ENCODE measurements at places on chromosomes 4 and X.
A peak's percentile ranks its signal among the peaks of the same experiment; 100 is the strongest.

DNA sequence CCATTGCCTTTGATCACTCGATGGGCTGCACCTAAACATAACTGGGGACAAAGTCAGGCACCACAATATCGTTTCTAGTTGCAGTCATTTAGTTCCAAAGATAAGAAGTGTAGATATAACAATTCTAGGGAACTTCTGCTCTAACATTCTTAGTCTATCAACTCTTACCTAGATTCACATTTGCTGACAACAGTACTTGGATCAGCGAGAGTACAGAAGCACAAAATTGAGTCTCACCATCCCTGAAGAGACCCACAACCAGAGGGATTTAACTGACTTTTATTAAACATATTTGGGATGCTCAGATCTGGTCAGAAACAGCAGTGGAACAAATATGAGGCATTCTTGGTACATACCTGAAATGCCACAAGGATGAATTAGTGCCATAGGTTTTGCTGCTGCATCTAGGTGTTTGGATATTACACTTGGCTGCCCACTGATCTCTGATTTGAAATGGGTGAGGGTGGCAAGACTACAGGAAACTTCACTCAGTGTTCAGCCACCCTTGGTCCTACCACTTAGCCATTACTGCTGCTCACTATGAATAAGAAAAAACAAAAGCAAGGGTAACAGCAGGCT is 28.9 kb upstream of the HUWE1 start:
- DNase-seq = no peak

GRCh38 chr4:131388277-131388676 is 1760.8 kb upstream of the PCDH10 start:
- DNase-seq = no peak

- peak; percentile 40 for DNase-seq
Measured at GRCh38 chrX:150361777-150362351, 1.3 kb upstream of the MAMLD1 start.

- DNase-seq = no peak
Measured at GRCh38 chrX:80432441-80432840, 12.2 kb downstream of the TENT5D start.

DNA sequence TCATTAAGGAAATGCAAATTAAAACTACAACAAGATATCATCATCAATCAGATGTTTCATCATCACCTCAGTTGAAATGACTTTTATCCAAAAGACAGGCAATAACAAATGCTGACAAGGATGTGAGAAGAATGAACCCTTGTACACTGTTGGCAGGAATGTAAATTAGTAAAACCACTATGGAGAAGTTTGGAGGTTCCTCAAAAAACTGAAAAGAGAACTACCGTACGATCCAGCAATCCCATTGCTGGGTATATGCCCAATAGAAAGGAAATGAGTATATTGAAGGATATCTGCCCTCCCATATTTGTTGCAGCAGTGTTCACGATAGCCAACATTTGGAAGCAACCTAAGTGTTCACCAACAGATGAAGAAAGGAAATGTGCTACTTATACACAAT is 50.6 kb upstream of the STARD8 start:
- DNase-seq = no peak

DNA sequence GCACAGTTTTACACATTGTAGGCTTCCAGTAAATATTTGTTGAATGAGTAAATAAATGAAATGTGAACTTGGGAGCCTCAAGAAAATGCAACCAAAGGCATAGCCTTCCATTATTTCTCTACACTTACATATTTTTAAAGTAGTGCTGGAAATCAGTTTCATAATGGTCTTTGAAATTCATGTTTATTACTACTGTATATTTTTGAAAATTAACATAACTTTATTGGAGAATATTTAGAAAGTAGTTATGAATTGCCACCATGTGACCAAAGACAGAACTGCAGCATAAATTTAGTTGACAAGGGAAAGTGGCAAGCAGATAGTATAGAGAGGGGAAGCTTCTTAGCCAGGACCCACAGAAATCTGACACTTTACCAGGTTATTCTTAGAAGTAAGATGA is 6.4 kb downstream of the TCEAL8 start:
- peak; percentile 28 for DNase-seq

DNA sequence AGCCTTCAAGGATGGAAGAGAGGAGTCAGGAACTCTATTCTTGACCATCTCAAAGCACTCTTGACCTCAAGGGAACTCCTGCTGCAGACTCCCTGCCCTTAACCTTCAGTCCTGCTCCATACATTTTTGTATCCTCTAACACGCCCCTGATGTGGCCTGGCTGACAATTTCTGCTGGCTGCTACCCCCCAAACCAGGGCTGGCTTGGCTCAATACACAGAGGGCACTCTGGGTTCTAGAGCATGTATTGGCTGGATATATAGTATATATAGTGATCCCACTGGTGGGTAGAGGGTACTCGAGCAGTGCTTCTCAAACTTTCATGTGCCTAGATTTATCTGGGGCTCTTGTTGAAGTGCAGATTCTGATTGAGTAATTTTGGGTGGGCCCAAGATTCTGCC is 101.9 kb downstream of the SMIM20 start:
- DNase-seq = no peak

GRCh38 chr4:188683571-188683970 is 544.3 kb downstream of the TRIML1 start:
- DNase-seq = no peak

DNA sequence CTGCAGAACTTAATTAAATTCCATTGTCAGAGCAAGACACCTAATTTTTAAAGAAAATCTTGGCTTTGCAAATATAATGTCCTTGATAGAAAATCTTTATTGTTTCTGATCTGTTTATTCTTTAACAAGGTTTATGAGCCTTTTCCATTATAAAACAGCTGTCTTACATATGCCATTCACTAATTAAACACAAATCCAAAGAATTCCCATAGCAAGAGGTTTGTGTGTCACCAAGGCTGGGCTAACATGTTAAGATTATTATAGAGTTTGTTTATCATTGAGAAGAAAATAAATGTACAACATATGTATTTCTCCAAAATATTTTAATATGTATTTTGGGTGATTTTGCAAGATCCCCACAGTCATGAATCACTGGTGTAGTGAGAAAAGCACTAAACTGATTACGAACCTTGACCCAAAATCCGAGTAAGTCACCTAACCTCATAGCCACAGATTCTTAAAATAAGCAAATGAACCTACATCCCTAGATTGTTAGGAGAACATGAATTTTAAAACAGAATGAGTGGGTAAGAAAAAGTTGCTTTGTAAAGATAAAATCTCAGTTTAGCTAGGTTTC is 694.8 kb upstream of the INTU start:
- DNase-seq = no peak

DNA sequence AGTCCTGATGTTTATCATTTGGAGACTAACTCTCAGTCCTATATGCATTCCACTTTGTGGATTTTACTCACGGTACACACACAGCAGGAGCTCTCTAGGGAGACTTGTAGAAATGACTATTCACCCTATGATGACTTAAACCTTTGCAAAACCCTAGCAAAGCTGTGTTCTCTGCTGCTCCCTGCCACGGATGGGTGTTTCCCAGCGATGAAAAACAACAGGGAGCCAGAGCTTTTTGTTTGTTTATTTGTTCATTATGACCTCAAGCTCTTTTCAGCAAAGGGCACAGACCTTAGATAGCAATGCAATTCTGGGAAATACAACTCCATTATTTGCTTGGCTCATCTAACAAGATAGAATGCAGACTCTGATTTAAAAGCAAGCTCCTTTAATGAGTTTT is 156.6 kb downstream of the GRIA3 start:
- DNase-seq = no peak

DNA sequence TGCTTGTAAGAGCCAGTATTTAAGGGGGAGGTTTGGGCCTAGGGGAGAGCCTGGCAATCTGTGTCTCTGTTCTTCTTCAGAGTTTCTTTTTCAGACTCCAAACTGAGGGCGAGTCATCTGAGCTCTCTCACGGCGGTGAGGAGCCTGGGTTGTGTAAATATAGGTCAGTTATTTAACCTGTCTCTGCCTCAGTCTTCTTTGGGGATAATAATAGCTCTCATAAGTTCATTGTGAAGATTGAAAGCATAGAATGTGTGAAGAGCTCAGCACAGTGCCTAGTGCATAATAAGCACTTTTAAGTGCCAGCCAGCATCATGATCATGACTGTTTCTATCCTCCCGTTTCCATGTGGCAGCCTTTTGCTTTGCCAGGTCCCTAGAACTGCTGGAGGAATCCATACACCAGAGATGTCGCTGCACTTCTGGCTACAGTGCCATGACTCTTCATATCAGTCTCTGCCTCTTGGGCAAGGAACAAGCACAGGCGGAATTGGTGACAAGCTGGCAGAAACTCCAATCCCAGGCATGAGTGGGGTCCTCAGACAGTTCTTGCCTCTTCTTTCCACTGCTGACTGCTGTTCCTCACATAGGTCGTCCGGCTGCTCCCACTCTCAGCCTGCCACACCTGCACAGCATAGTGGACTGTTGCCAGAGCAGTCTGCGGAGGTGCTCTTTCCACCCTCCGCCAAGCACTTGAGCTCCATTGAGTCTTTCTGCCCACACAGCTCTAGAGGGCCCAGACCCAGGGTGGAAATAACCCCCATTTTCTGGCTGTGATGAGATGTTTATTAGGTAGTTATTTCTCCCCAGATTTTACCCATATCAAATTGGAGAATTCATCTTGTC is 103.7 kb upstream of the MAML3 start:
- no peak for DNase-seq

DNA sequence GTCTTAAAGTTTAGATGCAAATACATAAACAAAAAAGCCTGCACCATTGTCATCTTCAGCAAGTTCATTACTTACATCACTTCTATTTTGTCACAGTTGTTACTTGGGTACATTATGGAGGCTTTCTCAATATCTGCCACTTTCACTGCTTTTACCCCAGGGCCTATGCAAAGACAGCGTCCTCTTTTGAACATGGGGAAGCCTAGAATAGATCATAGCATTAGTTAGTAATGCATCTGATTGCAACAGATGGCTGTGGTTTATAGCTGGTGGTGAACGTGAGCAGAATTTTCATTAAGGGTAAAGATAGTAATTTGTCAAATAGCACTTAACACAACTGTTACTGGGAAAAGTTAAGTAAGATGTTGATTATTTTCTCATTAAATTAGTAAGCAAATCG is 729 bp downstream of the CXCL11 start:
- DNase-seq = no peak

- peak; percentile 58 for DNase-seq
Measured at GRCh38 chrX:68832101-68832416, 3.2 kb downstream of the EFNB1 start.

DNA sequence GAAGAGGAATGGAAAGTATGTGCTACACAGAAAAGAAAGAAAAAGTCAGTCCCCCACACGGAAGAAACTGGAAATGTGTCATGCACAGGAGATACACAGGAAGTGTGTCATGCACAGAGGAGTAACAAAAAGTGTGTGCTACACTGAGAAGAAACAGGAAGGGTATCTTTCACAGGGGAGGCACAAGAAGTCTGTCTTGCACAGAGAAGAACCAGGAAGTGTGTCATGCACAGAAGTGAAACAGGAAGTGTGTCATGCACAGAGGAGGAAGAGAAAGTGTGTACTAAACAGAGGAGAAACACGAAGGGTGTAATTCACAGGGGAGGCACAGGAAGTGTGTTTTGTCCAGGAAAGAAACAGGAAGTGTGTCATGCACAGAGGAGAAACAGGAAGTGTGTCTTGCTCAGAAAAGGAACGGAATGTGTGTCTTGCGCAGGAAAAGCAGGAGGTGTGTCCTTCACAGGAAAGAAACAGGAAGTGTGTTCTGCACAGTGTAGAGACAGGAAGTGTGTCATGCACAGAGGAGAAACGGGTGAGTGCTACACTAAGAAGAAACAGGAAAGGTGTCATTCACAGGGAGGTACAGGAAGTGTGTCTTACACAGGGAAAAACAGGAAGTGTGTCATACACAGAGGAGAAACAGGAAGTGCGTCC is 527.2 kb upstream of the PRKX start:
- no peak for DNase-seq

DNA sequence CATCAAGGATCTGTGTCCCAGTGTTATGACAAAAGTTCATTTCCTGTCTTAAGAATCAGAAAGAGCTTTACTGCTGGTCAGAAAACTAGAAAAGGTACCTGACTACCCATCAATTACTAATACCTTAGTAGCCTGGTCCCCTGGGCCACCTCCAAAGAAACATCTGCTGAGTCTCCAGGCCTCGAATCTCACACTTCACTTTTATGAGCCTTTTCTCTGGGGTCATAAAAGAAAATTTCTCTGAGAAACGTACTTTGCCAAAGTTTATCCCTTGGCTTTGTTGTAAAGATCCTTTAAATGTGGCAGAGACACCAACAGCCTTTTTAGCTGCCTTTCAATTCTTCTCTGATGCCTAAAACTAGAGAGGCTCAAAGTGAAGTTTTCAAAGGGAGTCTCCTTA is 17.8 kb downstream of the GUCY1A1 start:
- DNase-seq = no peak

All from SK-N-SH (cell line).